ENCODE measurements at places on chromosomes 12 and 14.

DNA sequence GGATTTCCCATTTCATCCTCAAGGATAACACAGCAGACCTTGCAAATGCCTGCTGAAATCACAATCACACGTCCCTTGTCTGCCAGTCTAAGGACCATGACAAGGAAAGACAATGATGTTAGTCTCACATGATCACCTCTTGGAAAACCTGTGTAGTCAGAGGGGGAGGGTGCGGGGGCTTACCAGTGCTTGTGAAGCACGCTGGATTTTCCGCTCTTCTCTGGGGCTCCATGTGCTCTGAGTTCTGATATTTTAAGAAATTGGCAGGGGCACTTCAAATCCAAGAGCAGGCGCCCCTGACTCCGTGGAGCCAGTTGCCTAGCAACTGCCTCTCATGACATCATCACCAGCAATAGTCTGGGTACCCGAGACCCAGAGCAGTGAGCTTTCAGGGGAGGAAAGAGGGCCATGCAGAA is 200.9 kb upstream of the C14orf180 start:
- DNase-seq, result no peak

DNA sequence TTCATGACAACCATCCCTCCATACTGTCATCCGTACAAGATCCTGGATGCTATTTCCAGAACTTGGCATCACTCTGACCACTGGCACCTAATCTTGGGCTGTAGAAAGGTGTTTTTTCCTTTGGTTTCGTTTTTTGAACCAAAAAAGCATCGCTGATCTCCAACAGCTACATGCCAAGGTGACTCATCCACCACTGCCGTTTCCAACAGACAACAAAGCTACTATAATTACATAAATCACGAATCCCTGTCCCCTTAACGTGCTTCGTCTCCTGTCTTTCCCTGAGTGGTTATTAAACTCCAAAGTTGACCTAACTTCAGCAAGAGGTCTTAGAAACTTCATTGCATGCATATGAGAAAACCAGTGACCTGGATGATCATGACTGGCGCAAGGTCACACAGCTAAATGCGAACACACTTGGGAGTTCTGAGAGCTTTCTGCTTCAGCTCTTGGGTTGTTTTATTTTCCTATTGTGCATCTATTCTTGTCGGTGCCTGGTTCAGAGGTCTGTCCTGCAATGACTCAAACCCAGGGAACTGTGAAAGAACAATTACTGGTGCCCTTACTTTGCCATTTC is 99.9 kb downstream of the PPM1H start:
- no peak for DNase-seq

DNA sequence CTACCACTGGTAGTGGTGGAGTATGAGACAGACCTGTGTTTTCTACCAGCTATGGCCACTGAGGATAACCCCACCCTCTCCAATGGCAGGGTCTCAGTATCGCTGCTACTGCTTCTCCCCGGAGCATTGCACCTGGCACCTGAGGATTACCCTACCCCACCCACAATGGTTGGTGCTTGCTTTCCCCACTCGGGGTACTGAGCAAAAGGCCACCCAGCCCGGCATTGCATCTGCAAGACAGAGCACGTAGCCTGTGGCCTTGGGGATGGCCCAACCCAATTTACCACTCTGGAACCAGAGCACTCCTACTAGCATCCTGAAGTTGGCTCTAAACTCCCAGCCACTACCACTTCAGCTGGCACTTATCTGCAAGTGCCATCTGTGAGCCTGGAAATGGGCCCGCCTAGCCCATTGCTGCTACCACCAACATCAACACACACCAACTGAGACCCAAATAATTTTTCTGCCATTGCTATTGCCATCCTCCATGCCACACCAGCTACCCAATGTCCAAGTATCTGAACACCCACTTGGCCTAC is 145.7 kb downstream of the CNTN1 start:
- DNase-seq, result no peak

GRCh38 chr12:18277196-18277595 is 15.9 kb downstream of the PIK3C2G start:
- DNase-seq, result no peak

GRCh38 chr12:32788405-32788804 is 32.7 kb upstream of the YARS2 start:
- DNase-seq, result peak; percentile 2

DNA sequence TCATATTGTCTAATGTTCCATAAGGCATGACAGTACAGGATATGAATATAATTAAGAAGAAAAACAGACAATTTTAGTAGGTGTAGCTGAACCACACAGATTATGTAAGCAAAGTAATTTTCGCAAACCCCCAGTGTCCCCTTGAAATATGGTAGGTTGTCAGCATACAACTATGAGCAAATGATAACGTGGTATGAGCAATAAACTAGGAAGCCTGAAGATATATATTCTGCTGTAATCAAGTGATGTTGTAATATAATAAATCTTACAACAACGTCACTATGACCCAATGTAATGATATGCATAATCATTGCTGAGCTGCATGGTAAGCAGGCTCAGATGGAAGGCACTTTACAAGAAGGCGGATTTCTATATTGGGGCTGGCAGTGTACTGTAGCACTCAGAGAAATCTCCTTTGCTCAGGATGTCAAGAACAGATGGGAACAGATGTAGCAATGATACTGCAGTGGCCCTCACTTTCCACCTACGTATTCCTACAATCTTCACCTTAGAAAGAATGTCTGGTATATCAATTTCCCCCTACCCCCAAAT is 47.8 kb upstream of the MYF6 start:
- DNase-seq, result no peak

DNA sequence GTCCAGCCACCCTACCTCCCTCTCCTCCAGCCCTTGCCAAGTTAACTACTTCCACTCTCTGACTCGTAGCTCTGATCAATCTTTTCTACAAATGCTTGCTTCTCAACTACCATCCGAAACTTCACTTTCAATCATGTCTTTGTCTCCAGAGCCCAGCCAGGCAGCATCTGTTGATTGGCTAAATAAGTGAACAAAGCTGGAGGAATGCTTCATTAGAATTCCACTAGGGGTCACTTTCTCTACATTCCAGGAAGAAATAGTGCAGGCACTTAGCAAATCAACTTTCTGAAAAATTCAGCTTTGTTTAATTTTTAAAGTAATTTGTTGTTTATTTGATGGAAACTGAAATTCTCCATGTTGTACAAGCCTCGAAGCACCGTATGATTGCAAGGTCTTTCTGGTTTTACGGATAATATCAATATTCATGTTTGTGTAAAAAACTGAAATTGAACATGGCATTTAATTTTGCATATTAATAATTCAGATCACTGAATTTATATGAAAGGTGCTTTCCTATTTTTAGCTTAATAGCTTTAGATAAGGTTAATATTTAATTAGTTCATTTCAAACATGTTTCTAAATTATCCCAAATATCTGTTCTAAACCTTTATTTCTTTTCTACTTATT is 32.4 kb upstream of the HELB start:
- DNase-seq, result peak; percentile 29

- DNase-seq, result no peak
Observed at GRCh38 chr14:61523751-61524150, 171.6 kb upstream of the HIF1A start.

DNA sequence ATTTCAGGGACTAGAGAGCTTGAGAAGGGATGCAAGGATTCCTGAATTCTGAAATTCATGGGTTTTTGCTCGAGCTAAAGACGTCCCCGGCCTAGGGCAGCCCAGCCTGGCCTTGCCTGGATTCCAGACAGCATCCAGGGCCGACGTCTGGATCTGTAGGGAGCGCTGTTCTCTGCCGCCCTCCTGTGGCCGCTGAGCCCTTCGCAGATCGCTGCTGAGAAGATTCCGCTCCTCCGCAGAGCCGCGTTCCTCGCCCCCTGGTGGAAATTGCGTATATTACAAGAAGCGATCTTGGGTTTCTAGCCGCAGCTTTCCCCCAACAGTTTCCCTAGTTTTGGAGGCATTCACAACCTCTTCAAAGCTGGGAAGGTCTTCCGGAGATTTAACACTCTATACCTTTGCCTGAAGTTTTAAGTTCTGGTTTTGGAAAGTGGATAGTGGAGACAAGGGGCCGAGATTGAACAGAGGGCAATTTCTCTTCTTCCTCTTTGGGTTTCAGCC is 5.1 kb downstream of the CISTR start:
- DNase-seq, result peak; percentile 73

GRCh38 chr12:47931187-47931586 is 26.4 kb upstream of the VDR start:
- no peak for DNase-seq

GRCh38 chr12:130480231-130480630 is 142.5 kb downstream of the PIWIL1 start:
- no peak for DNase-seq

- DNase-seq, result no peak
Observed at GRCh38 chr12:52515927-52516831, 4.0 kb downstream of the KRT5 start.

DNA sequence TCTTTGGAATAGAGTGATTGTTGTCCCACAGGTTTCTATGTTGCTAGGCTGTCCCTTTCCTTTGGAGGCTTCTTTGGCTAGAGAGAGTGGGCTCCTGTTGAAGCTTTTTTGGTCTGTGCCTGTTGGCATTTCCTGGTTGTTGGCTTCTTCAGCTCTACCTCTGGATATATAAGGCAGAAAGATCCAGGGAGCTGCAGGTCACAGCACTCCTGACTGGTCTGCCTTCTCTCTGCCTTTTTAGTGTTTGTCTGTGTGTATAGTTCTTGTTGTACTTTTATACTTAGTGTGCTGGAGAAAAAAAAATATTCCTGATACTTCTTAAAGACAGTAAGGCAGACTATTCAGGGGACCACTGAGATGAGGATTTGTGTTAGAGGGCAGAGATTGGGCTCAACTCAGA is 202.7 kb downstream of the FBXL14 start:
- no peak for DNase-seq

DNA sequence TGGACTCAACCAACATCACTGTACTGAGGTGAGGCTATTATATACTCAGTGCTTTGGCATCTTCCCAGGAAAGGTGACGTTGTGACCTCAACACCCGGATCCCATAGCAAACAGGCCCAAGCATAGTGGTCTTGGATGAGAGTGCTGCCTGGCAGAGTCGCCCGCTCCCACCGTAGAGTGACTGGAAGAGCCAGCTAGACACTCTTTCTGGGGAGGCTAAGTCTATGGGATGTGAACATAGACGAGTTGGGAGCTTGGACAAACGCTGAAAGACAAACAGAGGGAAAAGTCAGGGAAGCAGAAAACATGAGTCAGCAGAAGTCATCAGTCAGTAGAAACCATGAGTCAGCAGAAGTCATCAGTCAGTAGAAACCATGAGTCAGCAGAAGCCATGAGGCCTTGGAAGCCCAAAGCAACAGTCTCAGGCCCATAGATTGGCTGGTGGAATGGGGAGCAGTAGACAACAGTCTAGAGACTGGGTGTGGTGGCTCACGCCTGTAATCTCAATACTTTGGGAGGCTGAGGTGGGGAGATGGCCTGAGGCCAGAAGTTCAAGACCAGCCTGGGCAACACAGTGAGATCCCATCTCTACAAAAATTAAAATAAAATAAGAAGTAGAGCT is 66.4 kb upstream of the MAP1LC3B2 start:
- no peak for DNase-seq

DNA sequence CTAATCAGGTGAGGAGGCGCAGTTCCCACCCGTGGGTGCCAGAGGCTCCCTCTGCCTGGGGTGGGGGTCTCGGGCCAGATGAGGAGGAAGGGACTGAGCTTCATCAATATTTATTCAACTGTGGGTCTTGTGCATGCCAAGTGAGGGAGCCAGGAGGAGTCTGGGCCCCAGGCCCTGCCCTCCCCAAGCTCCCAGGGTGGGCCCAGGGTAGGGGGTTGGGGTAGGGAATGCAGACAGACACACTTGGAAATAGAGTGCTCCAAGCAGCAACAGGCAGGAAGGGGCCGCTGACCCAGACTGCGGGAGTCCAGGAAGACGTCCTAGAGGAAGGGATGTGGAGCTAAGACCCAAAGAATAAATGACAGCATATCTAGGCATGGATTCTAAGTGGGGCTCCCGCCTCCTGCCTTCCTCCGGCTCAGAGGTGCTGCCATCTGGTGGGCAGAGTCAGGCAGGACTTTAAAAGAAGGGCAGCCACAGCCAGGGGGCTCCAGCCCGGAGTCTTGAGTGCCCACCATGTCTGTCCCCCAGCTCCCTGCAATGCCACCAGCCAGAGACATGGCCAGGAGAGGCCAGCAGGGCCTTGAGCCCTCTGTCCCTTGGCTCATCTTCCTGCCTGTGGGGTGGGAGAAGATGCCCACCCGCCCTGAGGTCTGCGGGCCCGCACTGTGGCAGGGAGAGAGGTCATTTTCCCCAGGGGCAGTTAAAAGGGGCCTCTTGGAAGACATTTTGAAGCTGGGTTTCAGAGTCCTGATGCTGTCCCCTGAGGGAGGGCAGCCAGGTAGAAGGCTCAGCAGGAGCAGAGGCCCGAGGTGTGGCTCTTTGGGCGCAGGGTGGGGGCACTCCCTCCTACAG is 70.1 kb downstream of the PHETA1 start:
- DNase-seq, result no peak

GRCh38 chr14:70887207-70887681 is 20.0 kb upstream of the PCNX1 start:
- peak; percentile 80 for DNase-seq

GRCh38 chr12:122965321-122965751 is 927 bp downstream of the ABCB9 start:
- DNase-seq, result no peak

DNA sequence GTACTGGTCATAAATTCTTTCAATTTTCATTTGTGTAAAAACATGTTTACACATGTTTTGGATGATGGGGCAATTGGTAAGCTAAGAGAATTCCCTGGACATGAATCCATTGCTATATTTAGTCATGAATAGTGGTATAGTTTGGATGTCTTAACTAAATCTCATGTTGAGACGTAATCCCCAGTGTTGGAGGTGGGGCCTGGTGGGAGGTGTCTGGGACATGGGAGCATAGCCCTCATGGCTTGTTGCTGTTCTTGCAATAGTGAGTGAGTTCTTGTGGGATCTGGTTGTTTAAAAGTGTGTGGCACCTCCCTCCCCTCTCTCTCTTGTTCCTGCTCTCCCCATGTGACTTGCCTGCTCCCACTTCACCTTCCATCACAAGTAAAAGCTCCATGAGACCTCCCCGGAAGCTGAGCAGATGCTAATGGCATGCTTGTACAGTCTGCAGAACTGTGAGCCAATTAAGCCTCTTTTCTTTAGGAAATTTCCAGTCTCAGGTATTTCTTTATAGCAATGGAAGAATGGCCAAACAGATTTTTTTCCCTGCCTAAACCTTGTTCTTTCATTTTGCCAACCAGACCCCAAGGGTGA is 33.6 kb downstream of the CTSG start:
- DNase-seq, result no peak

- no peak for DNase-seq
Observed at GRCh38 chr12:76921100-76921471, 42.3 kb upstream of the CSRP2 start.
